ENCODE measurements at places on chromosomes 16 and 17. TPM values are rescaled to one million over a fixed set of nuclear protein-coding genes. Genes with fewer than 3 reads are reported as not detected.

Gene TP53TG3C
- total RNA-seq, result not detected

- no peaks in the 10 kb centered on the region for H3K27me3 ChIP-seq
- no peak overlapping the region for H3K27ac ChIP-seq
- peaks cover 10% of the 10 kb centered on the region for H3K4me1 ChIP-seq
- H3K36me3 ChIP-seq, result peaks cover 18% of the 10 kb centered on the region
- no peak for DNase-seq
Observed at GRCh38 chr17:17703140-17703919, 22.1 kb downstream of the RAI1 start.

GRCh38 chr17:47201166-47201565, 8.0 kb upstream of the MYL4 start:
- peaks cover 42% of the 10 kb centered on the region for H3K4me1 ChIP-seq
- H3K27me3 ChIP-seq, result no peaks in the 10 kb centered on the region
- no peaks in the 10 kb centered on the region for H3K36me3 ChIP-seq
- H3K4me3 ChIP-seq, result no peak overlapping the region

- no peaks in the 10 kb centered on the region for H3K36me3 ChIP-seq
- H3K4me3 ChIP-seq, result no peak overlapping the region
- no peaks in the 10 kb centered on the region for H3K4me1 ChIP-seq
- H3K27ac ChIP-seq, result no peak overlapping the region
- no peaks in the 10 kb centered on the region for H3K27me3 ChIP-seq
Observed at GRCh38 chr16:79801646-79802045, 201.1 kb upstream of the MAF start.

- DNase-seq, result peak; percentile 56
- H3K36me3 ChIP-seq, result no peaks in the 10 kb centered on the region
- no peak overlapping the region for H3K27ac ChIP-seq
Observed at GRCh38 chr16:7013990-7014389, 318.7 kb upstream of the RBFOX1 start.

- no peak for DNase-seq
- H3K27ac ChIP-seq, result no peak overlapping the region
- 0 out of 2 replicates have a peak, but pooled peaks cover 4% of the 10 kb centered on the region for H3K27me3 ChIP-seq
- no peaks in the 10 kb centered on the region for H3K4me1 ChIP-seq
- no peaks in the 10 kb centered on the region for H3K36me3 ChIP-seq
Observed at GRCh38 chr16:49867796-49868668, 12.1 kb upstream of the ZNF423 start.

- peaks cover 67% of the 10 kb centered on the region for H3K36me3 ChIP-seq
- H3K4me3 ChIP-seq, result no peak overlapping the region
- no peaks in the 10 kb centered on the region for H3K4me1 ChIP-seq
- H3K27me3 ChIP-seq, result no peaks in the 10 kb centered on the region
Observed at GRCh38 chr17:31357091-31357490, 34.4 kb upstream of the RAB11FIP4 start.

Gene CES3
- total RNA-seq, result 0.08 TPM

GRCh38 chr16:2447920-2448583, 11.9 kb upstream of the TEDC2 start:
- H3K36me3 ChIP-seq, result peaks cover 63% of the 10 kb centered on the region
- no peaks in the 10 kb centered on the region for H3K4me1 ChIP-seq
- DNase-seq, result no peak
- no peak overlapping the region for H3K27ac ChIP-seq
- H3K4me3 ChIP-seq, result no peak overlapping the region

GRCh38 chr16:1790261-1790610, 3.3 kb downstream of the IGFALS start:
- no peaks in the 10 kb centered on the region for H3K27me3 ChIP-seq
- H3K4me3 ChIP-seq, result no peak overlapping the region
- H3K27ac ChIP-seq, result no peak overlapping the region
- no peak for DNase-seq
- H3K4me1 ChIP-seq, result peaks cover 9% of the 10 kb centered on the region

GRCh38 chr17:38742411-38743308, 5.5 kb downstream of the PCGF2 start:
- peaks cover 16% of the 10 kb centered on the region for H3K36me3 ChIP-seq
- no peak overlapping the region for H3K4me3 ChIP-seq
- H3K27me3 ChIP-seq, result no peaks in the 10 kb centered on the region
- H3K27ac ChIP-seq, result peak overlapping the region; percentile 38

DNA sequence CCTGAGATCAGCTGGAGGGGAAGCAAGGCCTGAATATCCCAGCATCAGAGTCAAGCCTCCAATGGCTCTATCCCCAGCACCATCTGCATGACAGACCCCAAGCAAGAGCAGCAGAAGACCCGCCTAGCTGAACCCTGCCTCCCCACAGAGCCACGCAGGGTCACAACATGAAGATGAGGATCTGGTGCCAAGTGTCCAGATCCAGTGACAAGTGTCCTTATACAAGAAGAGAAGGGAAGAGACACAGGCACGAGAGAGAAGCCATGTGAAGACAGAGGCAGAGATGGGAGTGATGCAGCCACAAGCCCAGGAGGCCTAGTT, 28.9 kb downstream of the TNFRSF13B start:
- peak; percentile 5 for DNase-seq
- no peak overlapping the region for H3K27ac ChIP-seq
- no peaks in the 10 kb centered on the region for H3K4me1 ChIP-seq

DNA sequence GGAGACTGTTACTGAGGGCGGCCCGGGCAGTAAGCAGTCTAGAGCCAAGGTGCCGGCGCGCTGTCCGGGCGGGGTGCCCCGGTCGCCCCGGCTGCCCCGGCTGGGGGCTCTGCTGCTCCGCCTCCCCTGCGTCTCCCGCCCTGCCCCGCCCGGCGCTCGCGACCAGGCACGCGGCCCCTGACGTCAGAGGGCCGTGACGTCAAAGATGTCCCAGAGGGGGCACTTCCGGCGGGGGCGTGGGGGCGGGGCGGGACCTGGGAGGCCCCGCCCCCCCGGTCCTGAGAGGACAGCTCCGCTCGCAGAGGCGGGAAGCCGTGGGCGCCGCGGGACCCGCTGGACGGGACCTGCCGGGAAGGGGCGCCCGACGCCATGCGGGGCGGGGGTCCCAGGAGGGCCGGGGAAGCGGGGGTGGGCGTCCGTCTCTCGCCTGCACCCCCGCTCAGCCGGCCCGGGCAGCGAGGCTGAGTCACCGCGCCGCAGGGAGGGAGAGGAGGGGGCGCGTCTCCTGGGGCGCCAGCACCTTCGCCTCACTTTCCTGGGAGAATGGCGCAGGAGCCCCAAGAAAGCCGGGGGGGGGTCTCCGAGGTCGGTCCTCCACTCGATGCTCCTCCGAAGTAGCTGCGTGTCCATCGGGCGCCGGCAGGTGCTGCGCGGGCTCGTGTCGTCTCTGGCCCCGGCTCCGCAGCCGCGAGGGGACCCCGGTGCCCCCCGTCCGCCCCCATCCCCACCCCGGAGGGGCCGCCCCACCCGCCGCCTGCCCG, 4.4 kb upstream of the HIC1 start:
- peak; percentile 70 for DNase-seq
- no peaks in the 10 kb centered on the region for H3K36me3 ChIP-seq
- no peak overlapping the region for H3K27ac ChIP-seq
- no peaks in the 10 kb centered on the region for H3K4me1 ChIP-seq
- H3K4me3 ChIP-seq, result peak overlapping the region; percentile 72

- H3K27ac ChIP-seq, result no peak overlapping the region
- H3K4me1 ChIP-seq, result peaks cover 8% of the 10 kb centered on the region
- H3K36me3 ChIP-seq, result no peaks in the 10 kb centered on the region
- no peaks in the 10 kb centered on the region for H3K27me3 ChIP-seq
Observed at GRCh38 chr16:88782454-88783390, 2.3 kb downstream of the PIEZO1 start.

Gene SPATA32
- total RNA-seq, result not detected

- no peak for DNase-seq
- H3K36me3 ChIP-seq, result no peaks in the 10 kb centered on the region
- no peak overlapping the region for H3K4me3 ChIP-seq
- no peaks in the 10 kb centered on the region for H3K27me3 ChIP-seq
- H3K4me1 ChIP-seq, result no peaks in the 10 kb centered on the region
- no peak overlapping the region for H3K27ac ChIP-seq
Observed at GRCh38 chr17:56785405-56785804, 48.3 kb downstream of the C17orf67 start.

- no peaks in the 10 kb centered on the region for H3K4me1 ChIP-seq
- no peak for DNase-seq
- no peak overlapping the region for H3K4me3 ChIP-seq
- H3K27ac ChIP-seq, result no peak overlapping the region
- no peaks in the 10 kb centered on the region for H3K36me3 ChIP-seq
Observed at GRCh38 chr17:41483991-41484826, 3.3 kb upstream of the KRT35 start.

DNA sequence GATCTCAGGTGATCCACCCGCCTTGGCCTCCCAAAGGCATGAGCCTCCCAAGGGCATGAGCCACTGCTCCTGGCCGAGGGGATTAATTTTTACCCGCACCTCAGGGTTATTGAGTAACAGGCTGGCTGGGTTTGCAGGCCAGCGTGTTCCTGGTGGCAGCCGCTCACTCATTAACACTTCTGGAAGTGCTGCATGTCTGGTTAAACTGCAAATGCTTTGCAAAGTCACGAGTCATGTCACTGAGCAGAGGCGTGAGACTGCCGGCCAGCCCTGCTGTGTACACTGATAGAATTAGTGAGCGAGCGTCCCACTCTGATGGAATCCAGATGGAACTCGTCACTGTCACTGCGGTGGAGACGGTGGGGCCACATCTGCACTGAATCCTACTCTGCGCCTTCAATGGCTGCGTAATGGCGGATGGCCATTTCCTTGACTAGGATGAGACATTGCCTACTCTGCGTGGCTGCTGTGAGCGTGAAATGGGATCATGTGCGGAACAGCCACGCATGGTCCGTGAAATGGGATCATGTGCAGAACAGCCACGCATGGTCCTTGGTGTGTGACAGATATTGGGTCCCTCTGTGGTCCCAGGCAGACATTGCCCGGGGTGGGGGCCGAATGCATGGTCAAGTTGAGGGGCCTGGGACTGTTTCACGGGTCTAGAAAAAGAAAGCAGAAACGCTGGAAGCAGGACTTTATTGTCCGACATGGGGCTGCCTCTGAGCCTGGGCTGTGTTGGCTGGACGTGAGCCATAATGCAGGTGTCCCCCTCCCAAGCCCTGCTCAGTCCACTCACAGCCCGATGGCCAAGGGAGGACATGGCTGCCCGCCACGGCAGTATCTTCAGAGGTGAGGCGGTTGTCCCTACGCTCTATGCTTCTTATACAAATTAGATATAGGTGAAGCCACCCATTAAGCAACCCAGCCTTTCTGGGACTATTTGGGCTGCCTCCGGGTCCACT, 740 bp upstream of the SLC5A10 start:
- no peak for DNase-seq
- H3K27me3 ChIP-seq, result peaks cover 19% of the 10 kb centered on the region
- no peak overlapping the region for H3K4me3 ChIP-seq
- no peak overlapping the region for H3K27ac ChIP-seq
- H3K36me3 ChIP-seq, result no peaks in the 10 kb centered on the region

DNA sequence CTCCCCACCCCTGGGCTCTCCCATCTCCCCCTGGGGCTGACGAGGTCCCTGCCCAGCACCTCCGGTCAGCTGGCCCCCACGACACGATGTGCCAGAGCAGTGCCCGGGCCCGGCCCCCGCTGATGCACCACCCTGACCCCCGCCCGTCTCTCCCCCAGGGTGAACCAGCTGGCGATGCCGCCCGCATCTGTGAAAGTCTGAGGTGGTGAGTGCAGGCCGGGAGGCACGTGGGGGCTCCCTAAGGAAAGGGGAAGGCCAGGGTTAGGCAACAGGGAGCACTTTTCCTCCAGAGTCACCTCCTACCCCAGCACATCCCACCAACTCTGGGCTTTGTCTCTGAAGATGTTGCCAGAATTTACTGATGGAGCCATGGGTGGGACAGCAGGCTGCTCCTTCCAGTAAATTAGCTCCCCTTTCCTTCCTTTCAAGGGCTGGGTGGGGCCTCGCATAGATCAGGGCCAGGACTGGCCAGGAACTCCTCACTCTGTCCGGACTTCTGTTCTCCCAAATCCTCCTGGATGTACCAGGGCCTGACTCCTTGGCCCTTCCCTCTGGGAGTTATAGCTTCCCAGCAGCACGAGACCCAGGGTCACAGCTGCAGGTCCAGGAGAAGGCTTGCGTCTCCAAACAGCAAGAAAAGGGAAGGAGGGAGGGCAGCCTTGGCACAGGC, 18.3 kb downstream of the MYBBP1A start:
- H3K27ac ChIP-seq, result no peak overlapping the region
- H3K27me3 ChIP-seq, result no peaks in the 10 kb centered on the region
- no peaks in the 10 kb centered on the region for H3K36me3 ChIP-seq

Gene CALB2
- not detected for total RNA-seq

Gene KRTAP1-3
- total RNA-seq, result not detected

DNA sequence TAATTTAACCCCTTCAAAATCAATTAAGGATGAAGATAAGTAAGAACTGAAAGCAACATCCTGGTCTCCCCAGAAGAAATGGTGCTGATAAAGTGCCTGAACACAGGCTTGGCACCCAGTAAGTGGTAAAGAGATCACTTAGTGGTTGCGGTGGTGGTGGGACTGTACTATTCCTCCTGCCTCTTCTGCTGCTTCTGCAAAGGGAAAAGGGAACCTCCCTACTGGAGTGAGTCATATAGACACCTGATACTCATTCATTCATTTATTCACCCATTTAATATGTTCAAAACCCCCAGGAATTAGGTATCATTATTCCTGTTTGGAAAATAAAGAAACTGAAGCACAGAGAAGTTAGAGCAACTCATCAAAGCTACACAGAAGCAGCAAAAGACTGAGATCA, 60.6 kb downstream of the CDYL2 start:
- H3K27me3 ChIP-seq, result no peaks in the 10 kb centered on the region
- H3K4me3 ChIP-seq, result no peak overlapping the region
- H3K4me1 ChIP-seq, result no peaks in the 10 kb centered on the region
- no peak overlapping the region for H3K27ac ChIP-seq
- DNase-seq, result no peak

Gene RNU2-1
- total RNA-seq, result not detected

GRCh38 chr17:70091696-70092095, 16.7 kb downstream of the KCNJ16 start:
- no peaks in the 10 kb centered on the region for H3K36me3 ChIP-seq
- DNase-seq, result no peak
- no peak overlapping the region for H3K27ac ChIP-seq
- H3K27me3 ChIP-seq, result no peaks in the 10 kb centered on the region

Gene TMEM114
- not detected for total RNA-seq

Gene DNAH2
- total RNA-seq, result not detected

All from SJCRH30 (cell line).